ENCODE measurements at places on chromosomes 6 and 20.

- DNase-seq: no peak
Measured at GRCh38 chr6:30334075-30334783, 7.5 kb downstream of the TRIM39 start.

GRCh38 chr20:14902432-14903089 is 565.1 kb upstream of the FLRT3 start:
- no peak for DNase-seq

DNA sequence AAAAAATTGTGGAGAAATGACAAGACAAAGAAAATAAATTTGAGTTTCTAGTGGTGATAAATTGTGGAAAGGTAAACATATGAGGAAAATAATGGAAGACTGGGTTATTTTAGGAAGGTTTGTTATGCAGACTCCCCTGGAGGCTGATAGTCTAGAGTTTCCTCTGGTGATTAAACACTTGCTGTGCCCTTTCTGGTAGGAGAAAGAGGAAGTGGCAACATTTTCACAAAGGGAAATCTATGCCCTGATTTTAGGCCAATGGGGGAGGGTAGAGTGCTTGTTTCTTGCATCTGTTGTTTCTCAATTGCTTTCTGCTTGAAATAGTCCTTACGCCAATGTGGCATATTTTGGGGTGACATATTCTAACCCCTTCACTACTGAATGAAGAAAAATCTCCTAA is 129.1 kb upstream of the DOK5 start:
- DNase-seq: no peak

- no peak for DNase-seq
Measured at GRCh38 chr6:69422475-69422874, 374.3 kb downstream of the LMBRD1 start.

DNA sequence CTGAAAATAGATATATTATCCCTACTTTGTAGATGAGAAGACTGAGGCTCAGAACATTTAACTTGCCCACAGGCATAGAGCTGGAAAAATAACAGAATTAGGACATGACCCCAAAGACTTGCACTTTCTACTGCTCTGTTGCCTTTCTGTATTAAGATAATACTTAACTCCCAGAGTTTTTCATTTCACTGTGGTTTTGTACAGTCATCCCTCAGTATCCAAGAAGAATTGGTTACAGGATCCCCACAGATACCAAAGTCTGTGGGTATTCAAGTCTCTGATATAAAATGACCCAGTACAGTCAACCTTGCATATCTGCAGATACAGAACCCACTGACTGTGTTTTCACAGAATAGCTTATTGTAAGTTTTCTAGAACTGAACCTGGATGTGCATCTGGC is 16.8 kb downstream of the MRS2 start:
- no peak for DNase-seq

DNA sequence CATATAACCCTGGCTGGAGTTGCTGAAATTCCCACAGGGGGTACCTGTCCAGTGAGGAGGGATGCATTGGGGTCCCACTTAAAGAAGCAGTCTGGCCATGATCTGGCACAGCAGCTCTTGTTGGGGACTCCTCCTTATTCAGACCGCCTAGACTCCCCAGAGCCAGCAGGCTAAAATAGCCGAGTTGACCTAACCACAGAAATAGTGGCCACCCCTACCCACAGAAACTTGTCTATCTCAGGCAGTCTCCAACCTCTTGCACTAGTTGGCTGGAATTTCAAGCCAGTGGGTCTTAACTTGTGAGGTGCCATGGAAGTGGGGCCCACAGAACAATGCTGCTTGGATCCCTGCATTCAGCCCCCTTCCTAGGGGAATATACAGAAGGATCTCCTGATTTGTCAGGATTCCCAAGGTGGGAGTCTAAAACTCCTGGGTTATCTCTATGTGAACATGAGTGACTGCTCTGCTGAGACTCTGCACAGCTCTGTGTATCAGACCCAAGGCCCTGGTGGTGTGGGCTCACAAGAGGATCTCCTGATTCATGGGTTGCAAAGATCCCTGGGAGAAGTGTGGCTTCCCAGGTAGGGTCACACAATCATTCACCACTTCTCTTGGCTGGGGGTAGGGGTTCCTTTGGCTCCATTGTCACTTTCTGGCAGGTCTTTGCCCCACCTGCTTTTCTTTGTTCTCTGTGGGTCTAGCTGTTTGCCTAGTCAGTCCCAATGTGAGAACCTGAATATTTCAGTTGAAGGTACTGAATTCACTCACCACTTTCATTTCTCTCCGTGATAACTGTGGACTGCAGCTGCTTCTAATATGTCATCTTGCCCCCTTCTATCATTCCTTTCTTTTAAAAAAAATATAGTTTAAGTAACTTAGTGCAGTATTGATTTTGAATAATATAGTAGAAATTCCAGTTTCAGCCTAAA is 65.5 kb upstream of the CLVS2 start:
- DNase-seq: no peak

DNA sequence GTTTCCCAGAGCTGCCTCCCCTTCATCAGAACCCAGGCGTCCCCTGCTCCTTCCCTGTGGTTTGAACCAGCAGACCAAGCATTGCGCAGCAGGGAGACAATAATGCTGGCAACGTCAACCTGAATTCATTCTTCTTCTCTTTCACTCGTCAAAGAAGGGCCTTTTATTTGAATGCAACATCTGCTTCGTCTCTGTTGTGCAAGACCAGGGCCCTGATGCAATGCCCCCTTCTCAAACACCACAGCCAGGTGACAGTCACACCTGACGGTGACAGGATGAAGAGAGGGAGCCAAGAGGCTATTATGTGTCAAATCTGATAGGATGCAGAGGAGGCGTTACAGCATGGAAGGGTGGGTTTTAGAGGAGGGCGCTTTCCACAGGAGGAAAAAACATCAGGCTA is 8.0 kb downstream of the INSM1 start:
- no peak for DNase-seq

DNA sequence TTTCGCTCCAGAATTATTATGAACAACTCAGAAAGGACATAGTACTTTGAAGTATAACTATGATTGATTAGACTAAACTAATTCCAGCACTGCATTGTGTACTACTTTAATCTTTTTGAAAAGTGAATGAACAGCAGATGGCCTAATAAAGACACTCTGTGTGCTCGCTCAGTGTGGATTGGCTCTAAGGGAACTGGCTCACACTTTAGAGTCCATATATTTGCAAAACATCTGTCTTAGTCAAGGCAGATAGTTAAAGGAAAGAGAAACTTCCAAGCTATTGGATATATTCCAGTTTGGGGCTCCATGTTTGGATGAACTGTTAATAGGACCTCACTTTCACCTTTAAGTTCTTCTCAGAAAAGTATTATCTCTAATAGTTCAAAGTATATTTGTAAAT is 218.9 kb downstream of the EYA4 start:
- DNase-seq: no peak

GRCh38 chr6:117989086-117989485 is 82.0 kb downstream of the SLC35F1 start:
- DNase-seq: no peak

- DNase-seq: peak; percentile 69
Measured at GRCh38 chr20:63740070-63740626, 572 bp downstream of the SLC2A4RG start.

GRCh38 chr20:54219751-54220426 is 12.0 kb downstream of the PFDN4 start:
- DNase-seq: no peak

DNA sequence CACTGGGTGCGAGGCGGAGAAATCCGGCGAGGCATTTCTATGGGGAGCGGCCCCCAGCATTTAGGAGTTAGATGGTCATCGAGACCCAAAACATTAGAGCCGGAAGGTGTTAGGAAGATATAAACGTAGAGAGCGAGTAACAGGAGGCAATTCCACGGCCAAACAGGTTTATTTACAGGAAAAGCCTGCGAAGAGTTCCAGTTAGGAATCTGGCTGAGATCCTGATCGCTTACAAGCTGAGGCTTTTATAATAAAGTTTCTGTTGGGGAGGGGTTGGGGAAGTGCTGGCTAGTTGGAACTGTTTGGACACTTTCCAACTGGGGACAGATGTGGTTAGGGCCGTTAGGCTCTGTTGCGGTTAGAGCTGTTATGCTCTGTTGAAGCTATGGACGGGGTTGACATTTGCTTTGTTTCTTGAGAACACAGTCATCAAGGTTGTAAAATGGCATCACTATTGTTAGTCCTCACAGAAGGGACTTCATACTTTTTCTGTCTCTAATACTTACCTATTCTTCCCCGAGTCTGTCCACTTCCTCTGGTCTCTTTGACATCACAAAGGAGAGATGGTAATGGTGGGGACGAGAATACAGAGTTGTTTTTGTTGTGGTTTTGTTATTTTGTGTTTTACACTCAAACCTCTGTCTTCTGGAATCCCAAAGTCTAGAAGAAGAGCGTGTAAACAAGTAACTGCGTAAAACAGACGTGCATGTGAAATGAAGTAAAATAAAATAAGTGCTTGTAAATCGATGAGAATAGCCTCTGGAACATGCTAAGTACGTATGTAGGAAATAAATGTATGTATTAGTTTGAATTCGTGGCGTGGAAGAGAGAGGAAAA is 554 bp upstream of the ZSCAN31 start:
- peak; percentile 24 for DNase-seq

GRCh38 chr20:53844259-53844658 is 226.1 kb downstream of the BCAS1 start:
- DNase-seq: no peak

- no peak for DNase-seq
Measured at GRCh38 chr6:12033770-12034169, 21.7 kb downstream of the HIVEP1 start.

DNA sequence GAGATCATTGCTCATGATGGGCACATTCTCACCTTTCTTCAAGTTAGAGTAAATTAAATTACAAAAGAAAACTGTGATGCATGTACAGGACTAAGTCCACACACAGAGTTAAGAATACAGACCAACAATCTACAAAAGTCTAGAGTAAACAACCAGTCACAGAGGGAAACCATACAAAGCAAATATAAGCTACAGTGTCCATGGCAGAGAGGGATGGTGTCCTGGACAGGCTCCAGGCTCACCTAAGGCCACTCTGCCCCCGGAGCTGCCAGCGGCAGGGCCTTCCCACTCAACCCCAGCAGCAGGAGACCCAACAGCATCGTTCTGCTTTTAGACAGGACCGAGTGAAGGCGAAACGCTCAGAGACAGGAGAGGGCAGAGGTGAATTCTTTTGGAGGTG is 16.0 kb downstream of the PDE10A start:
- no peak for DNase-seq

- DNase-seq: no peak
Measured at GRCh38 chr20:59039233-59039632, 3.4 kb downstream of the PRELID3B start.

GRCh38 chr6:53130569-53131290 is 17.9 kb downstream of the GCM1 start:
- DNase-seq: no peak

- DNase-seq: no peak
Measured at GRCh38 chr6:163950159-163950558, 535.6 kb downstream of the QKI start.

- DNase-seq: no peak
Measured at GRCh38 chr20:17693444-17694001, 6.2 kb upstream of the BANF2 start.

All from CD4-positive, alpha-beta T cell treated with Interleukin-6 for 4 hours (primary cell).